Fibroblast of skin of right quadriceps (primary cell): ENCODE measurements at places on chromosomes 5 and 9.
A peak's percentile ranks its signal among the peaks of the same experiment; 100 is the strongest.

DNA sequence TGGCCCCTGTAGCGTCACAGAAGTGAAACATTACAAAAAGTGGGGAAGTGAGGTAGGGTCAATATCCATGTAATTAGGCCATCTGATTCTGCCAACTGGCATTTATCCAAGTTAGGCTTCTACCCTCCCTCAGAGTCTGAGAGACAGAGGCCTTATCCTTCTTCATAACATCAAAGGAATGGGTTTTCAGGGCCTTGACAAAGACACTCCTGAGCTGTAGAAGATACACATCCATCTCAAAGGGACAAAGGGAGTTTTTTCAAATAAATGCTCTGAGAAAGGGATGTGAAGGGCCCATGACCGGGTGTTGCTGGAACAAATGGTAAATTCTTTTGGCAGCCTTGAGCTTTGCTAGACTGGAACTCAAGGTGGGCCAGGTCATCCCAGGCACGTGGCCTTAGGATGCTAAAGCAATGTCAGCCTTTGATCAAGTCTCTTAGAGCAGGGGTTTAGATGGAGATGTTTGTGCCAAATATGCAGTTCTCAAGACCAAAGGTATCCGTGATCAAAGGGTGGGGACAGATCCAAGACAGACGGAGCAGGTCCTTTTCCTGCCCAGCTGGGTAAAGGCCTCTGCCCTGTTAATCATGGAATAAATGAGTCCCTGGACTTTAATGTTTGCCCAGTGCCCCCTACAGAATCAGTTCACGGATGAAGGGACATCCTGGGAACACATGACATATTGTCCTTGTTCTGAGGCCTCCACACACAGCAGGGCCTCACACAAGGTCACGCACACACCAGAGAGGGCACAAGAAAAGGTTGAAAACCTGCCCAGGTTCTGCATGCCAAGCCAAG is 10.0 kb upstream of the FAM169A start:
- no peak for DNase-seq

DNA sequence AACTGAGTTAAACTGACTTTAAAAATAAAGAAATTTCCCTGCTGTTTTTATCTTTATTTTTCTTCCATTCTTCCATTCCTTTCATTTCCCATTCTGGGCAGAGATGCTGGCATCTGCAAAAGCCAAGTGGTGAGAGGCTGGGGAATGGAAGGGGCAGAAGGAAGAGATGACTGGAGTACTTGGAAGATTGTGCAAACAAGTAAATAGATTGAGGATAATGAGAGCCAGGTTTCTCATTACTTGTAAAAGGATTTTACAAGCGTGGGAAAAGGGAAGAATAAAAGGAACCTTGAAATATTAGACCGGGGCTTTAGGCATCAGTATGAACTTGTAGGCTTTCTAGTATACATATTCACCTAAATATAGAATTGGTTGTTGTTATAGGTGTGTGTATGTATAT is 341.2 kb downstream of the CAAP1 start:
- DNase-seq, result no peak

DNA sequence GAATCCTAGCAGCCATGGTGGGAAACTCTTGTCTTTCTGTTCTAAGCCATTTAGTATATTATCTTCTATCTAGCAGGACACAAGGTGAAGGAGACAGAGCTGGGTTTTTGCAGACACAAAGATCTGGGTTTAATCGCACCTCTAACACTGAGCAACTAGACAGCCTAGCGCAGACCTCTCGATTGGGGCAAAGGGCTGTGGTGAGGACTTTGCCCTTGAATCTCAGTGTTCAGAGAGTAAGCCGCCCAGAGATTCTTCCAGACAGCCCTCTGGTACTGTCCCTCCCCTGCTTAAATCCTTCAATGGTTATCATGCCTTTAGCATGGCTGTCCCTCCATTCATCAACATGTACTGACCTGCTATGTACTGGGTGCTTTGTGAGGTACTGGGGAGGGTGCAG is 128.1 kb downstream of the CRB2 start:
- DNase-seq, result no peak

DNA sequence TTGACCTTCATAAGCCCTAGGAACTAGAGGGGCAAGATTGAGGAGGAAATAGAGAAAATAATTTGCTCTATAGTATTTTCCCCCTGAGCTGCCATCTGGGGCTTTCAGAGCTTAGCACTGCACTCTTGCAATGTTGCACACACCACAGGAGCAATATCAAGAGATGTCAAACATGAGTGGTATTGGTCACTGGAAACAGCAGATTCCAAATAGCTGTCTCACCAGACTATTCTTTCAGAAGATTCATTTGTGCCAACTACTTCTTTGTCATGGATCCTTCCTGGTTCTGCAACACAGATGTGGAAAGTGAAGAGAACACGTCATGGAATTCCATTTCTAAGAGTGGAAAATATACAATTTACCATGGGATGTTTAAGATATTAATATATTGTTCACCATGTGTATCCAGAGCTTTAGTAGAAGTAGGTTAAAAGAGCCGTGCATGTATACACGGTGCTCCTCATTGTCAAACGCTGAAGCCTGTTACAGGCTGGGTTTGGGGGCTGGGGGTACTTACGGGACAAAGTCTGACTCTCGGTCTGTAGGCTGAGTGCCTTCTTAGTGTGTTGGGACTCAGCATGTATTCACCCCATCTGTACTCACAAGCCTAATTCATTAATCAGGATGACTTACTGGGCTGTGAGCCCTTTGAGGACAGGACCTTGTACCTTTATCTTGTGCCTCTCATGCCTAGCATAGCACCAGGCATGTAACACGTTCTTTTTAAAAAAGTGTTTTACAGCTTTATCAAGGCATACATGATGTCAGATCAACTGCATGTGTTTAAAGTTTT is 31.4 kb upstream of the GDNF start:
- peak; percentile 92 for DNase-seq

DNA sequence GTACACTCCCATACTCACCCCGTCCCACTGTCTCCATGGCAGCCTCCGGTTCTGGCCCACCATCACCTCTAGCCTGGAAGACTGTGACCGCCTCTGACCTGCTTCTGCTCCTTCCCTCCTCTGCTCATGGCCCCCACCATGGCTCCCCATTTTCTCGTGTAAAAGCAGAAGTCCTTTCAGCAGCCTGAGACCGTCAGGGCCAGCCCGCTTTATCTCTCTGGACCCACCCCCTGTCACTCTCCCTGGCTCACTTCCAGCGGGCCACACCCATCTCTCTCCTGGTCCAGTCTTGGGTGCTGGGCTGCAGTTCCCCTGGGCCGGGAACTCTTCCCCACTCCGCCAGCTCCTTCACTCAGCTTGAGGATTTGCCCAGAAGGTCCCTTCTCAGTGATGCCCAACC is 96.0 kb upstream of the RUFY1 start:
- DNase-seq, result no peak

DNA sequence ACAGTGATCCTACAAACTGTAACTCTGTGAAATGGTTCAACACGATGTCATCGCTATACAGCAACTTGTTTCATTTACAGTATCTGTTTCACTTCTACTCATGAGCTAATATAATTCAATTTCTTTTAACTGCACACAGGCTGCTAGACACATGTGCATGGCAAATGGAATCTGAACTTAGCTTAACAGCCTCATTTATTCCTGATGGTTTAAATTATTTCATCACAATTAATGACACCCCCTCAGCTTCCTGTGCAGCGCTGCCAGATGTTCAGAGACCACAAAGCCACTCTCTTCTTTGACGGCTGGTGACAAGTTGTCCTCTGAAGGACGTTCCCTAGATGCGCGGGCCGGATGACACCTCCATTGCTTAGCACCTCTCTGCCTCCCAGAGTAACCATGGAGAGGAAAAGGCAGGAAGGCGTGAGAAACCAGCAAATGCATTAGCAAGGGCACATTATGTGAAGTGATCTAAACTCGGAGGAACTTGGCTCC is 191.1 kb downstream of the BNC2 start:
- peak; percentile 68 for DNase-seq

- DNase-seq, result no peak
Measured at GRCh38 chr9:135862809-135863208, 44.5 kb downstream of the CAMSAP1 start.

DNA sequence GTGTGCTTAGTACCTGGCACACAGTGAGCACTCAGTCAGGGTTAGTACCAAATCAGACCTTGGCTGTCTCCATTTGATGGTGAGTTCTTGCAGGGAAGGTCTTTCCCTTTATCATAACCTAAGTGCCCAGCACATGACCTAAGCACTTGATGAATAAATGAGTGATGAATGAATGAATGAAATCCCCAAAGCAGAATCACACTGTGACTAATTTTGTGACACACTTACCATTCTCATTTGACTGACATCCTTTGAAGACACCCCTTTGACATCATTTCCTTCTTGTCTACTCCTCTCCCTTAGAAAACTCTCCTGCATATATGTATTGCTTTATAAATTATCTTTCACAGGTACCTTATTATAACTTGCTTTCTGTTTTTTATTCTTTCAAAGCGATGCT is 130.2 kb upstream of the ELL2 start:
- DNase-seq, result no peak

- DNase-seq, result no peak
Measured at GRCh38 chr5:174504266-174504726, 220.1 kb upstream of the MSX2 start.

DNA sequence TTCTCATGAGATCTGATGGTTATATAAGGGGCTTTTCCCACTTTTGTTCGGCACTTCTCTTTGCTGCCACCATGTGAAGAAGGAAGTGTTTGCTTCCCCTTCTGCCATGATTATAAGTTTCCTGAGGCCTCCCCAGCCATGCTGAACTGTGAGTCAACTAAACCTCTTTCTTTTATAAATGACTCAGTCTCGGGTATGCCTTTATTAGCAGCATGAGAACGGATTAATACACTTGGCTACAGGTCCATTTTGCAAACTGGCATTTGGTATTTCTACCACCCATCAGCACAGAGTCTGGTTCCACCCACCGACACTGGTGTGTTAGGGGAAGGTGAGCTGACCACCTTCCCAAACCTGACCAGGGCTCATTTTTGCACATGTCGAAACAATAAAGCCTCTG is 47.9 kb upstream of the RARS1 start:
- DNase-seq, result peak; percentile 21
